Stimulated activated naive CD4-positive, alpha-beta T cell treated with Interleukin-2 at 50 U/mL for 16 hours (primary cell): ENCODE measurements at places on chromosomes 1 and 21.
A peak's percentile ranks its signal among the peaks of the same experiment; 100 is the strongest.

- peak; percentile 11 for DNase-seq
Observed at GRCh38 chr1:116375887-116376728, 3.1 kb downstream of the ATP1A1 start.

GRCh38 chr1:12146343-12147112 is 20.3 kb upstream of the TNFRSF1B start:
- DNase-seq, result no peak

- no peak for DNase-seq
Observed at GRCh38 chr1:114509596-114510273, 1.3 kb downstream of the TRIM33 start.

- DNase-seq, result no peak
Observed at GRCh38 chr1:248751635-248752034, 3.9 kb downstream of the LYPD8 start.

GRCh38 chr1:107829036-107829770 is 135.8 kb downstream of the VAV3 start:
- no peak for DNase-seq

- no peak for DNase-seq
Observed at GRCh38 chr1:14451217-14451616, 147.3 kb upstream of the KAZN start.

GRCh38 chr1:208183977-208184911 is 59.9 kb downstream of the PLXNA2 start:
- no peak for DNase-seq

DNA sequence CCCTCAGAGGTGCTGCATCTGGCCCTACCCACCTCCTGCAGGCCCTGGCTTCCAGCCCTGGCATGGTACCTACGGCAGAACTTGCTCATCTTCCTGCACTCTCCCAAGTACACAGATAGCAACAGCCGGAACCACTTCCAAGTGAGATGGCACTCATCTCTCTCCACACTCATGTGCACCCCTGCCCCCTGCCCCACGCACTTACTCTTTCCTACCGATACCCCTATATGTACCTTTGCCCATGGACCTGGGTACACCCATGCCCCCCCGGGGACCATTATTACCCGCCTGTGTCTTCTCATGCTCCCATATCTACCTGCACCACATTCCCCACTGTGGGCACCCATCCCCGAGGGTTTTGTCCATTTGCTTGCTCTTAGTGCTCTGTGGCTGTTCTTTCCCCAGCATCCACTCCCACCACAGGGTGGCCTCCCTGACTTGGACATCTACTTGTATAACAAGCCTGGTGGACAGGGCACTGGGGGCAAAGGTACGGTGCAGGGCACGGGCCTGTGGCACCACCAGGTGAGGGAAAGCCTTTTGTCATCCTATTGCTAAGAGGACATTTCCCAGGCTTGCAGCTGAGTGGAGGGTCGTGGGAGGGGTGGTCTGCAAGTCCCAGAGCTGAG is 14.7 kb downstream of the HYI start:
- no peak for DNase-seq

- DNase-seq, result no peak
Observed at GRCh38 chr1:18553388-18553787, 72.7 kb downstream of the KLHDC7A start.

DNA sequence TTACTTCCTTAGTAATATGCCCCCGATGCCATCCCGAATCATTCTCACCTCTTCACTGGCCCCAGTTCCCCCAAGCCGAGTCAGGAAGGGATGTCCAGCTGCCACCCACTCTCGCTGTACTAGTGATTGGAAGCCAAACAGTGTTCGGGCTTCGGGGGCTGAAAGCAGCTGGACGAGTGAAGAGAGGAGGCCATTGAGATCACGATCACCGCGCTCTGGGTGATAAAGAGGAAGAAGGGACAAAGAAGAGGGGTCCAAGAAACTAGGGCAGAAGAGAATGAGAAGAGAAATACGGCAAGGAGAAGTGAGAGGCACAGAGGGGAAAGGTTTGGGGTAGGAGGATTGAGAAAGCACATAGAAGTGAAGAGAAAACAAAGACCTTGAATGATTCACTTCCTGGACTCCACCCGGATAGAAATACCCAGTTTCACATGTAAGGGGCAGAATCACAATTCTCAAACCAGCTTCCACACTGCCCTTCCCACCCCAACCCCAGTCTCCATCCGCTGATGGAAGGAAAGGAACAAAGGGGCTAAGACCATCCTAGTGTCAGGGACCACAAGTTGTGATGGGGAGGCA is 3.7 kb upstream of the SF3B4 start:
- no peak for DNase-seq

GRCh38 chr1:119359730-119360129 is 8.9 kb upstream of the HAO2 start:
- no peak for DNase-seq

DNA sequence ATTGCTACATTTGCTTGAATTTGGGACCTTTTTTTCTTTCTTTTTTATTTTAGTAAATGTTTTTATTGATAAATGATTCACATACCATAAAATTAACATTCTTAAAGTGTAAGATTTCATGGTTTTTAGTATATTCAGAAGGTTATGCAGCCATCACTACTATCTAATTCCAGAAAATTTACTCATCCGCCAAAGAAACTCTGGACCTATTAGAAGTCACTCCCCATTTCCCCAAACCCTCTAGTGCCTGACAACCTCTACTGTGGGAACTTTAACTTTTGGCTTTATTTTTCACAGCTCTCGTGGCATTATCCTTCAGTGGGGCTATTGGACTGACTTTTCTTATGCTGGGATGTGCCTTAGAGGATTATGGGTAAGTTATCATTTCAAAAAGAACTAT is 4.5 kb downstream of the LEPR start:
- no peak for DNase-seq

DNA sequence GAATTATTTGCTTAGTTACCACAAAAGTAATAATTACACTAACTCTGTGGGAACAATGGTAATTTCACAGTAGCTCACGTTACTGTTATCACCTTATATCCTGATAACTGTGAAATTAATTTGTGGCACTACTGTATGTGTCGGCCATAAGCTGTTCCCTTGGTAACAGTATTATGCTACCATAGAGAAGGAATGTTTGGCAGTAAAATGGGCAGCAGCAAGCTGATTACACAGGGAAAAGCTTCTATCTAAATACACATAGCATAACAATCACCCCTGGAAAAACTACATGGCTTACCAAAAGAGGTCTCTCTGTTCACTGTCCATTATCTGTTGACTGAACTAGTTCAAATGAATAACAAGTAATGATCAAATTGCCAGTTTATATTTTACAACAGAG is 124.1 kb downstream of the DPYD start:
- no peak for DNase-seq

GRCh38 chr1:31507676-31508530 is 68.4 kb upstream of the TINAGL1 start:
- DNase-seq, result no peak

DNA sequence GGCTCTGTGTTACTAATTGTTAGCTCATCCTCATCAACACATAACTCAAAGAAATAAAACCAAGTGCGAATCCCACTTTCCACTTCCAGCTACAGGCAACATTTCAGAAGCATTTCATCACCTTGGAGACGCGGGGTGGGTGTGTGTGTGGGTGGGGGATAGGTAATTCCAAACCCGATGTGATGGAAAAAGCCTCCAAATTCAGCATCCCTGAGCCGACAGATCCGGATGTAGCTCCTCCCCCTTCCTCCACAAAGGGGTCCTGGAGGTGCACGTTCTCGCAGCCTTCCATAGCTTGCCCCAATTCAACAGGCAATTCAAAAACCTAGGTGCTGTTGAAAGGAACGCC is 486 bp downstream of the HSPA13 start:
- peak; percentile 44 for DNase-seq

- no peak for DNase-seq
Observed at GRCh38 chr1:241503444-241503843, 16.1 kb downstream of the FH start.

GRCh38 chr1:2194319-2194897 is at the start of gene FAAP20:
FAAP20 (minus strand) TSS chr1:2194772; CDS start chr1:2194749, 23 bp downstream.
- peak; percentile 78 for DNase-seq

DNA sequence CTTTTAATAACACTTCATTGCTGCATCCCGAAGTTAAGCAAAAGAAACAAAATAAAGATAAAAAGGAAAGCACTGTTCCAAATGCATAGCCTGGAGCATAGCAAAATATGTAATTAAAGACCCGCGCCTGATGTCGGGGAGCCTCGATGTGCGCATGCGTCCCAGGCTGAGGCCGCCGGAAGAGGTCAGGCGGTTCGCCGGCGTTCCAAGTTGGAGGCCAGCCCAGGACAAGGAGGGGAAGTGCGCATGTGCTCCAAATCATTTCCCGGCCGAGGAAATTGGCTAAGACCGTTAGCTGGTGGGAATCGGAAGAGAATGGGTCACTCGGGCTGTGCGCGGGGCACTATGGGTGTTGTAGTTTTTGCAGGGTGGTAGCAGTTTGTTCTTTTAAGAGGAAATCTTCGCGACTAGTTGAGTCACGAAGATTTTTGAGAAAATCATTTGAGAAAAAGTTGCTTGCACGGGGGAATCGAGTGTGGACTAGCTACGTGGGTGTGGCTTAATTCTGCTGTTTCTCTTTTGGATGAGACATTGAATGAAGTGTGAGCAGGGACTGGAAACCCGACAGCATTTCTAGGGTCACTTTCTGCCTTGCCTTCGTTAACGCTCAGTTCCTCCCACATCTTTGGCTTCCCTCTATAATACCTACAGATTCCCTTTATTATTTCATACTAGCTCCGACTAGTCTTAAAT is 31.0 kb upstream of the CD1D start:
- peak; percentile 65 for DNase-seq

DNA sequence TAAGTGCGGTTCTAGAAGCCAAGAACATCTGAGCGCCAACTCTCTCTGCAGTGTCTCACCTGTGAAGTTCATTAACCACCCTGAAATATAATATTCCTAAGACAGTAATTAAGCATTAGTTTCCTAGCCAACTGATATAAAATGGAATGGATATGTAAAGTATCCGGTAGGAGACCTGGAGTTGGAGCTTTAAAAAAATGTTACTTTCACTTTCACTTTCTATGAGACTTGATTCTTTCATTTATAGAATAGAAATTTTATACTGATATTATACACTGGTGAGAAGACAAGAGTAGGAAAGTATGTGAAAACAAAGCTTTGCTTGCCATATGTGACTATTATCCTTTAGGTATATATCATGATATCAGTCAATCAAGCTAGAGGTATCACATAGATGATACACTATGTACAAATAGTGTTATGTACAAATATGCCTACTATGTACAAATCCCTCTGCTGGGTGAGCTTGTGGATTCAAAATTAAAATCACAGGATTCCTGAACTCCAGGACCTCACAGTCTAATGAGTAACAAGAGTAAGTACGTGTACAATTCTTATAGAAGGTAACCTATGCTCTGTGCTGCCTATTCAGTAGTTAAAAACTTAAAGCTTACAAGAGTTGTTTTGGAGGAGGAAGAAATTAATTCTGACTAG is 934.2 kb downstream of the TTLL7 start:
- DNase-seq, result no peak

DNA sequence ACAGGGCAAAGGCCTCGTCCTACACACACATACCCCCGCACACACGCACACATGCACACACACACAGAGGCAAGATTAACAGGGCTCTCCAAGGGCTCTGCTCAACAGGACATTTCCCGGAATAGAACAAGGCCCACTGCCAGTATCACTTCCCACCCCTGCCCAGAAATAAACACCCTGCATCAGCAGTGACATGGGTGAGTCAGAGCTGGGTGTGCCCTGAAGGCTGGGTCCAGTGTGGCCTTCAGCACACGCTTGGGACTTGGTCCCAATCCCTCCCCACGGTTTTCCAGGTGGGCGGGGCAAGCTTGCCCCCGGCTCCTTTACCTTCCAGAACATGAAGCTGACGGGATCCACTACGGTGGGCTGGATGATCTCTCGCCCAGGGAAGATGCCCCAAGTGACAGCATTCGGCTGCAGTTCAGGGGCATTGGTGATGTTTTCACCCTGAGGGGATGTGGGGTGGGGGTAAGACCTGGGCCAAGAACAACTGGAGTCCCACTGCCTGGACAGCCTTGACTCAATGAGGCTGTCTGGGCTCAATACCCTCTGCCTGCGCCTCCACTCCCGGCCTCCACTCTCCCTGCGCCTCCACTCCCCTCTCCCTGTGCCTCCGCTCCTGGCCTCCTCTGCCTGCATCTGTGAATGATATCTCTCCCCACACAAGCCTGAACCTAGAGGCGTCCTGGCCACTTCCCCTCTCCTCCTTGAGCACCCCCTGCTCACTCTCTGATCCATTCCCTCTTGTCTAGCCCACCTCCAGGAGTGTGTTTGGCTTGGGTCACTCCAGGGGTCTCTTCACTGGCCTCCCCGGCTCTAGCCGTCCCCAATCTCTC is 14.7 kb downstream of the MTHFR start:
- no peak for DNase-seq
